Uterine smooth muscle cell (primary cell): ENCODE measurements at places on chromosomes 5 and 9. TPM values are rescaled to one million over a fixed set of nuclear protein-coding genes. Genes with fewer than 3 reads are reported as not detected.

The SPAG8 gene
- total RNA-seq = 0.75 and 1.3 TPM in 2 replicates

The CWC27 gene
- total RNA-seq = 22.4 and 23.6 TPM in 2 replicates

The MARCOL gene
- total RNA-seq = not detected in 2 replicates

The NUTM2G gene
- not detected in 2 replicates for total RNA-seq

The CATSPER3 gene
- total RNA-seq = 0.12 and 0.22 TPM in 2 replicates

The IFNA21 gene
- not detected in 2 replicates for total RNA-seq

The SLC36A3 gene
- not detected in 2 replicates for total RNA-seq
